Activated naive CD8-positive, alpha-beta T cell treated with anti-CD3 and anti-CD28 coated beads, Interleukin-2, amount 50 U/mL, for 16 hours (primary cell): ENCODE measurements at places on chromosomes 16 and 17.

DNA sequence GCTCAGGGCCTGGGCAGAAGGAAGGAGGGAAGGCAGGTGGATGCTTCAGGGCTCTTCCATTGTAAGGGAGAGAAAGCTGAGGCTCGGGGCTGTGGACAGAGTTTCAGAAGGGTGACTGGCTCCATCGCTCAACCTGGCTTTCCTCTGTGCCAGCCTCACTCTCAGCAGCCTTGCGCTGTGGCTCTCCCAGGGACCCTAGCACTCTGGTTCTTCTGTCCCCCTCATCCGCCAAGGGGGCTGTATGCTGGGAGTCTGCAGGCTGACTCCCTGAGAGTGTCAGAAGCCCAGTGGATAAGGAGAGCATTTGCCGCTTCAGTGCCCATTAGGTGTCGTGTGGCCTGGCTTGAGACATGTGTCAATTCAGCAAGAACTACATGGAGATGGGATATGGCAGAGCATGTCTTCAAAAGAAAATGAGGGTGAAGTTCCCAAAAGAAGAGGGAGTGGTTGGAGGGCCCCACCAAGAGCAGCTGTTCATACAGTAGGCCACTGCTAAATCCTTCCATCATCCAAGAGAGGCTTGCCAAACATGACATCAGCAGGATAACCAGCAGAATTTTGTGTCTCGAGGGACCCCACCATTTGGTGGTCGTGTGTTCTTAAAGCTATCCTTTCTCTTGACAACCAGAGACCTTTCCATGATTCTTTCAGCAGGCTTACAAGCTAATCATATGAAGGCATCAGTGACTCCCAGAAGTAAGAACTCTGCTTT lies 148.2 kb downstream of the IRX5 start:
- no peak for DNase-seq

DNA sequence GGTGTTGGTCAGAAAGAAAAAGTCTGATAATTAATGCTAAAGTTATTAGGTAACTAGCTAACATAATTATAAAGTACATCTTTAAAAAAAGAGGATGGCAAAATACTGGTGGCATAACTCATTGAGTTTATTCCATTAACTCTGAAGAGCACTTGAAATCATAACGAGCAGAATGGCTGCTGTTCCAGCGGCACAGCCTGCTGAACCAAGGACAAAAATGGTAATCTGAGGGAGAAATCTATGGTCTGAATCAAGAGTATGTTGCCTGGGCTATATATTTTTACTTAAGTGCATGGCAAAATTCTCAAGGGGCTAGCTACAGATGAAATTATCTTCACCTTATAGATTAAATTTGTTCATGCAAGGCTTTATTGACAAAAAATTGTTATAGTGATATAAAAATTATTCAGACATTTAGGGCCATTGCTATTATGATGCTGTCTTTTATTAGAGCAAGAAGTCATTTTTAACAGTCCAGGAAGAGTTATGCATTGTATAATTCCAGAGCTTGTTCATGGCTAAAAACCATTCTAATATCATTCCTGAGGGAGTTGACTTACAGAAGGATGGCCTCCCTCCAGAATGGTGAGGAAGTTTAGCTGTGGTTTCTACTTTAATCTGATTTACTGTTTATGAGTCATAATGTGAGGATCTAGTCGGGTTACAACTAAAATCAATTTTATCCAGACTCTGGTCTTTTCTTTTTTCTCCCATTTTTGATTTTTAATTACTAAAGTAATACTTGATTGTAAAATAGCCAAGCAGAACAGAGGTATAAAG lies 41.4 kb upstream of the ANKFN1 start:
- DNase-seq = no peak

DNA sequence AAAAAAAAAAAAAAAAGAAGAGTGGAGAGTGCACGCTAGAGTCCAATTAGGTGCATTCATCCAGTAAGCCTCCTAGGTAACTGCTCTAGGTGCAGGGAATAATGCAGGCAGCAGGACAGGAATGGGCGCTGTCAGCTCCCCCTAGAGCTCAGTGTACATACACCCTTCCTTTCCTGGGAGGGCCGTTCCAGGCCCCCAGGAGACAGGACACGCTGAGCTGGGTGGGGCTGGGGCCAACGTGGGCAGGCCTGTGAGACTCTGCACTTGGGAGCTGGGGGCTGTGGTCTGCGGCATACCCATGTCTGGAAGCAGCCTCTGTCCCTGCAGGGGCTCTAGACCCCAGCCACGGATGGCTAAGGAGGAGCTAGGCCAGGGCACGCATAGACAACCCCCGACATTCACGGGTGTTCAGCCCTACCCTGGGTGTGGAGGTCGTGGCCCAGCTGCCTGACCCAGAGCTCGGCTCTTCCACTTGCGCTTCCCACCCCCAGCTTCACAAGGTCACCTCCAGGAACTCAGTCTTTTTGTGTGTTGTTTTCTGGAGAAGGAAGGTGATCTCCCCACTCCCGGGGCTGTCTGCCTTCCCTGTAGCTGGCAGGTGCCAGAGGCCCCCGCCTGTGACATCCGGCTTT lies 1.0 kb upstream of the ANTKMT start:
- DNase-seq = no peak

DNA sequence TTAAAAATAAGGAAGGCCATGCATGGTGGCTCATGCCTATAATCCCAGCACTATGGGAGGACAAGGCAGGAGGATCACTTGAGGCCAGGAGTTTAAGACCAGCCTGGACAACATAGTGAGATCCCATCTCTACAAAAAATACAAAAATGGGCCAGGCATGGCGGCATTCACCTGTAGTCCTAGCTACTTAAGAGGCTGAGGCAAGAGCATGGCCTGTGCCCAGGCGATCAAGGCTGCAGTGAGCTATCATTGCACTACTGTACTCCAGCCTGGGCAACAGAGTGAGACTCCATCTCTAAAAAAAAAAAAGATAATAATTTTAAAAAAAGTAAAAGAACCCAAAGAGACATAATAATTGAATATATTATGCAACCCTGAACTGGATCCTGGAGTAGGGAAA lies 83.6 kb upstream of the ZNF423 start:
- no peak for DNase-seq

DNA sequence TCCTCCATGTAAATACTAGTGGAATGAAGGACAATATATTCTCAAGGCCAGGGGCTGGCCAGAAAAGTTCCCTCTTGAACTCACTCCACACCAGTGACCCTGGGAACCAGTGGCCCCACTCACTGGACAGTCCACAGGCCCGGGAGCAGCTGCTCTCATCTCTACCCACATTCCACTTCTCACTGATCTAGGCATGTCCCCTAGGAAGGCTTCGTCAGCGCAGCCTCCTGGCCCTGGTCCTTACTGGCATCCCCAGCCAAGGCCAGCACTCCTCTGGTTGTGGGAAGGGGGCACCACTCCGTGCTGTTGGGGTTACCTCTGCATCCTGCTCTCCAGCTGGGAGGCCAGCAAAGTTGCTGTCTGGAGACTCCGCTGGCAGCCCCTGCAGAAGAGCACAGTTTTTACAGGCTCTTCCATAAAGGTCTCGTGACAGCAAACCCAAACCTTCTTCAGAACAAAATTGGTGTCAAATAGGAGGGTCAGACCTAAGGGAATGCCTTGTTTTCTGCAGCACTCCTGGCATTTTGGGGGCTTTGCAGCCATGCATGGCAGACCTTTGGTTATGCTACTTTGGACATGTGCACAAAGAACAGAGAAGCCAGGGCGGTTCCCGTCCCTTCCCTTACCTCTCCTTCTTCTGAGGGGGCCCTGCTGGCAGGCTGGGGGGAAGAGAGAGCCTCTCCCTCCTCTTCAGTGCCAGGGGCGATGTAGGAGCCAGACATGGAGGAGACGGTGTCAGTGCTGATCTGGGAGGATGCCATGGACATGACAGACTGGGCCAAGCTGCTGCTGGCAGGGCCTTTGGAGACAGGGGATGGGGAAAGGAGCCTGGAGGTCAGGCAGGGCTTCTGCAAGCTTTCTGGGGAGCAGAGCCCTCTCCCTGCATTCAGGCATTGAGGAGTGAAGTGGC lies 14.1 kb upstream of the FOXJ1 start:
- no peak for DNase-seq

DNA sequence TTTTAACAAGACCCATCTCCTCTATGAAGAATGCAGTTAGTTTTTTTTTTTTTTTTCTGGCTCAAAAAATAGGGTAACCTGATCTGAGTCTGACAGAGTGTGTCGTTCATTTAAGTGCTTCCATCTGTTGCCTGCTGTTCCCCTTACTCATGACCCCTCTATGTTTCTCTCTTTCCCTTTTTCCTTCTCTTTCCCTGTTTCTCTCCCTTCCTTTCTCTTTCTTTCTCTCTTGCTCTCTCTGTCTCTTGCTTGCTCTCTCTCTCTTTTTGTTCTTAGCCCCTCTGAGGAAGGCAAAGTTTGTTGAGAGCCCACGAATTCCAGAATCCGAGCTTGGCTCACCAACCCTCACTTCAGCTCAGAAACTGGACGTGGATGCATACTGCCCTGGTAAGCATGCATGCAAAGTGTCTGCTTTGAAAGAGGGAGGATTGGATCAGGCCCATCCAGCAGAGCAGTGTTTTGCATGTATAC lies 185.0 kb downstream of the TANC2 start:
- no peak for DNase-seq
